ENCODE measurements at places on chromosomes 13 and 19.
A peak's percentile ranks its signal among the peaks of the same experiment; 100 is the strongest.

DNA sequence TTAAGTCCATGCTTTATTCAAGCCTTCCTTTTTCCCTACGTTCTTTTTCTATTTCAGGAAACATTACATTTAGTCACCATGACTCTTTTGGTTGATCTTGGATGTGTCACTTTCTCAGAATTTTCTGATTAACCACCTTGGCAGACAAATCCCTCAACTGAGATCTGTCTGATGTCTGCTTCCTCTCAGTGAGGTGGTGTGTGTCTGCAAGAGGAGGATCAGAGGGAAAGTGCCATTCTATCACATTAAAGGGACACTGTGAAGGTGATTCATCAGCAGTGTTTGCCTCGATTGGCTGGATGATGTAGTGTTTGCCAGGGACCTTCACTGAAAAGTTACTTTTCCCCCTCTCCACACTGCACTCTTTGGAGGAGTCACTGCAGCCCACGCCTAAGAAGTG, 3.0 kb upstream of the CCNP start:
- no peak for DNase-seq

GRCh38 chr13:96229356-96229755, 139.4 kb downstream of the HS6ST3 start:
- DNase-seq = no peak

- DNase-seq = no peak
Measured at GRCh38 chr13:49253310-49253709, 5.6 kb downstream of the CDADC1 start.

GRCh38 chr13:89541091-89542030, 1806.1 kb upstream of the MIR17HG start:
- no peak for DNase-seq

- DNase-seq = peak; percentile 73
Measured at GRCh38 chr13:75636436-75637180, 478 bp downstream of the LMO7 start.

- no peak for DNase-seq
Measured at GRCh38 chr19:41995959-41996797, 2.1 kb upstream of the ATP1A3 start.

DNA sequence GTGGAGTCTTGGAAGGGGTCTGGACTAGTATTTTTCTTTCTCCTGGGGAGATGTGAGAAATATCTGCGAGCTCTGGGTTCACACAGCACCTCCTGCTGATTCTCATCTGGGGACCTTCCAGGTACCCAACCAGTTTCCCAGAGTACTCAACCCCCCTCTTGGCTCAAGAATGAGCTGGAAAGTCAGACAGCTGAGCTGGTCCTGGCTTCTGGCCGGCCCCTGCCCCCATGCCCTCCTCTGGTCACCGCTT, 2.2 kb upstream of the PDE4A start:
- no peak for DNase-seq

- no peak for DNase-seq
Measured at GRCh38 chr13:73416093-73416492, 357.3 kb downstream of the KLF5 start.

DNA sequence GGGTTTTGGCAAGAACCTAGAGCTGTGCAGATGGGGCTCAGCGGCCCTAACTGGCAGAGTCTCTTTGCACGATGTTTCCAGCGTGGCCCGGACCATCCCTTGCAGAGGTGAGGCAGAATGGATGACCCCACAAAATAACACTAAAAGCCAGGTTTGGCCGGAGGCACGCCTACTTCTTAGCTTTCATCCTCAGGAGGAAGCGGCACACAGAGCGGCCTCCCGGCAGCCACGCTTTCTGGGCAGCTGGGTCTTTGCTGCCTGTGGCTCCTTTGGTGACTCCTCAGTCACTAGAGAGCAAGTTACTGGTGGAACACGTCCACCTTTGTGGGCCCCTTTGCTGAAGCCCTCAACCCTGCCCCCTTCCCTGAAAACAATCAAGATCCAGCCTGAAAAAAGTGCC, 25.2 kb downstream of the TEX29 start:
- DNase-seq = no peak

DNA sequence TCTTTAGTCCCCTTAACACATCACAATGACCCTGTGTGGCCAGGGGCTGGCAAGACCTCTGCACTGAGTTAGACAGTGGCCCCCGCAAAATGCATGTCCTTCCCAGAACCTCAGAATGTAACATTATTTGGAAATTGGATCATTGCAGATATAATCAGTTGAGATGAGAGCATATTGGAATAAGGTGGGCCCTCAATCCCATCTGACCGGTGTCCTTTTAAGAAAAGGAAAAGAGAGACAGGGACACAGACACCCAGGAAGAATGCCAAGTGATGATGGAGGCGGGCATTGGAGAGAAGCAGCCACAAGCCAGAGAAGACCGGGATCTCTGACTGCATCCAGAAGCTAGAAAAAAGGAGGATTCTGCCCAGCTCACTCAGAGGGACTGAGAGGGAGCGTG, 1.8 kb downstream of the FAM187B start:
- DNase-seq = peak; percentile 15

- DNase-seq = no peak
Measured at GRCh38 chr19:28556371-28556770, 656.6 kb downstream of the UQCRFS1 start.

DNA sequence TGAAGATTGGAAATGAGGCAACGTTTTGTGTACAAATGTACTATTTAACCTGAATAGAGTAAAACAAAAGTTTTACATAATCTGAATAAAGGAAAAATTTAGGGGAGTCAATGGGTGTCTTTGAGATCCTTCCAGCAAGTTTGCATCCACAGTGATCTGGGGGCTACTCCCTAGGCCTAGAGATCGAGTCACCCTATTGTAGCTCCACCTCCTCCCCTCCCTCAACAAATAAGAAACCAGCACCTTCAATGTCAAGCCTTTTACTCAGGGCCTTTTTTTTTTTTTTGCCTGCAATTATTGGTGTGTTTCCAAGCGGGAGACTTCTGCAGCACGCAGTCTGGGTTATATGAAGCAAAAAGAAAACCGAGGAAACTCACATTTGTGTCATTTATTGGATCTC, 16.3 kb upstream of the RAP2A start:
- DNase-seq = no peak

- DNase-seq = peak; percentile 64
Measured at GRCh38 chr19:40466985-40467734, at the start of gene SPTBN4. TSS of gene SPTBN4 (plus strand) at chr19:40467001. CDS start at chr19:40472622, 5,621 bp downstream.

DNA sequence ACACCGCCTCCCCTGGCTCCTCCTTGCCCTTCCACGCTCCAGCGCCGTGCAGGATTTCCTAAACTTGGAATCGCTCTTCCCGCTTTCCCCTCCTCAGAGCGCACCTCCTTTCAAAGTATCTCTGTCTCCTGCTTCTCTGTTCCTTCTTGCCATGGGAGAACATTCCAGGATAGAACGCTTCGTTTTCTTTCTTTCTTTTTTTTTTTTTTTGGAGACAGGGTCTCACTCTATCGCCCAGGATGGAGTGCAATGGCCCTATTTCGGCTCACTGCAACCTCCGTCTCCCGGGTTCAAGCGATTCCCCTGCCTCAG, 574 bp upstream of the XPO4 start:
- DNase-seq = no peak

GRCh38 chr19:53868091-53868891, 608 bp downstream of the MYADM start:
- peak; percentile 73 for DNase-seq

- peak; percentile 80 for DNase-seq
Measured at GRCh38 chr19:45798995-45799517, 6.4 kb upstream of the DMWD start.

DNA sequence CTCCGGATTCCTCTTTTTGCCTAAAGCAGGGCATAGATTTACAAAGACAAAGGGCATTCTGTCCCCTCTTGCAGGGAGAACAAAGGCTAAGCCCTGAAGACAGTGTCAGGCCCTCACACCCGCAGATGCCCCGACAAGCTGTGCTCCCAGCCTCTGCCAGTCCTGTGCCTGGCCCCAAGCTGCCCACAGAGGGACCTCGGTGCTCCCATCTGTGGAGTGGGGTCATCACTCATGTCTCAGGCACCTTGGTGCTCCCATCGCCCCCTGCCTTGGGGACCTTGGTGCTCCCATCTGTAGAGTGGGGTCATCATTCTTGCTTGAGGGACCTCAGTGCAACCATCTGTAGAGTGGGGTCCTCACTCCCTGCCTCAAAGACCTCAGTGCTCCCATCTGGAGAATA, 24.3 kb downstream of the C13orf46 start:
- DNase-seq = no peak

- no peak for DNase-seq
Measured at GRCh38 chr13:102724923-102725322, 30.1 kb upstream of the METTL21C start.

- no peak for DNase-seq
Measured at GRCh38 chr19:51652266-51652665, 5.6 kb upstream of the SIGLEC14 start.

GRCh38 chr13:75910591-75910990, 274.5 kb downstream of the LMO7 start:
- DNase-seq = no peak

GRCh38 chr13:50168786-50169185, 153.5 kb downstream of the KCNRG start:
- no peak for DNase-seq

DNA sequence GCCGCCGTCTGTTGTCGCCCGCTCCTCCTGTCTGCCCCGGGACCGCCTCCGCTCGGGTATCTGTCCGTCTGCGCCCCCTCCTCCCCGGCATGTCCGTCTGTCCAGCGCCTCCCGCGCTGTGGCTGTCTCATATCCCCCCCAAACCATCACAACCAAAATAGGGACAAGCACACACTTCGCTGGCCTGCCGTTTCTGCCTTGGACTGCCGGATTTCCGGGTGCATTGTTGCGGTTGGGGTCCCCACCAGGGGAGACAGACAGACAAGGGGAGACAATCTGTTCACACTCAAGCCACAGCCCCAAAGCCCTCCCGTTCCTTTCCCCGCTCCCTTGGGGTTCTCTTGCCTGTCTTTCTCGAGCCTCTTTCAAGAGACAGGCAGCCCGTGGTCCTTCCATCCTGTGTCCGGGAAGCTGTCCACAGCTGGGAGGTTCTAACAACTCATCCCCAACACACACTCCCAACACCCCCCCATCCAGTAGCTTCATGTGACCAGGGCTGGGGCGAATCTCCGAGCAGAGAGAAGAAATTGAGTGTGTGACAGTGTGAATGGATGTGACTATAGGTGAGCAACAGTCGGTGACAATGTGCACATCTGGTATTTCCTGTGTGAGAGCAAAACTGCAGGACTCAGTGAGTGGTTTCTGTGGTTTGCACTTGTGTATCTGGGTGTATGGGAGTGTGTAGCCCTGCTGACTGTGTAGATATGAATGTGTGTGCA, 16.5 kb upstream of the FOSB start:
- peak; percentile 79 for DNase-seq

- no peak for DNase-seq
Measured at GRCh38 chr13:106496072-106496997, 39.1 kb downstream of the EFNB2 start.

DNA sequence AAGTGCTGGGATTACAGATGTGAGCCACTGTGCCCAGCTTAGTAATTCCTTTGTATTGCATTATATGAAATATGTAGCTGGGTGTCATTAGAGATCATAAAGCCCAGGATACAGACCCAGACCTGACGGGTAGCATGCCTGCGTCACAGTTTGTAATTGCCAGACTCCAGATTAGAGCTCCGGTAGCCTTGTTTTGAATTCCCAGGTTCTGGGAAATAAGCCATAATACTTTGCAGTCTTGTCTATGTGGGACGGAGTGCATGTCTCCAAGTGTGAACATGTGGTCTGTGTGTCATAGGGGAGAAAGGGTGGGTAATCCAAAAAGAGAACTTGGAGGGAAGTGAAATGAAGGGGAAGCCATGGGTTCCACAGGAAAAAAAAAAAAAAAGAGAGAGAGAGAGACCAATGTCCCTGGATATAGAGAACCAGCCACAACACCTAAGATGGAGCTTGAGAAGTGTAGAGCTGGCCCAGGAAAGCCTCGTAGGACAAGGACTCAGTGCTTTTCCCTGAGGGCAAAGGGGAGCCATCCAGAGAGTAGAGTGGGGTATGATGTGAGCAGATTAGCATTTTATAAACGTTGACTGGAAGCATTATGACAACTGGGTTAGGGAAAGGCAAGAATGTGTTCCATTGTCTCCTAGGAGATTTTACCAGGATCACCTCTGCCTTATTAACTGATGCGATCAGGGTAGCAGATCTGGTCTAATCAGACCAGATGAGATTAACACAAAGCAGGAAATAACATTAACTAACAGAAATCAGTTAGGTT, 2.6 kb downstream of the ZSCAN4 start:
- DNase-seq = no peak

GRCh38 chr19:4120559-4121272, 3.2 kb downstream of the MAP2K2 start:
- no peak for DNase-seq

DNA sequence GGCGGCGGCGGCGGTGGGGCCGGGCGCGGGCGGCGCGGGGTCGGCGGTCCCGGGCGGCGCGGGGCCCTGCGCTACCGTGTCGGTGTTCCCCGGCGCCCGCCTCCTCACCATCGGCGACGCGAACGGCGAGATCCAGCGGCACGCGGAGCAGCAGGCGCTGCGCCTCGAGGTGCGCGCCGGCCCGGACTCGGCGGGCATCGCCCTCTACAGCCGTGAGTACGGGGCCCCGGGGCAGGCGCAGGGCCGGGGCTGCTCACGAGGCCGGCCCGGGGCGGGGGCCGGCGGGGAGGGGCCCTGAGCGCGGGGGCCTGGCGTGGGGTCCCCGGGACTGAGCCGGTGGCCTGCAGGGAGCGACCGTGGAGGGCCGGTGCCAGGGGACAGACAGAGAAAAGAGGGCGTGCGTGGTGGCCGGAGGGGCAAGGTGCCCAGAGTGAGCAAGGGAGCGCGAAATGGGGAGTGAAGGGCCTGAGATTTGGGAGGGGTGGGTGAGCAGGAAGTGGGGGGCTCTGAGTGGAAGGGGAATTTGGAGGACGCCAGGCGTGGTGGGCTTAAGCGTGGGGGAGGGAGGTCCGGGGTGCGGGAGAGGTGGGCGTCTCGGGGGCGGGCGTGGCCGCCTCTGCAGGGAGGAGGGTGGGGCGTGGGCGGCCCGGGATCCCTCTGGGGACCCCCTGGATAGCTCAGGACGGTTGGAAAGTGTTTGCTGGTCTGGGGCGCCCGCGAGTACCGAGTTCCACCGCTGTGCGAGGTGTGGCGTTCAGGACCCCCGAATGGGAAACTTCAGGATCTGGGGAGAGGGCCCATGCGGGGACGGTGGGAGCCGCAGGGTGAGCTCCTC, 575 bp downstream of the CARM1 start:
- DNase-seq = peak; percentile 72

GRCh38 chr13:48679941-48680680, 26.4 kb downstream of the CYSLTR2 start:
- no peak for DNase-seq

DNA sequence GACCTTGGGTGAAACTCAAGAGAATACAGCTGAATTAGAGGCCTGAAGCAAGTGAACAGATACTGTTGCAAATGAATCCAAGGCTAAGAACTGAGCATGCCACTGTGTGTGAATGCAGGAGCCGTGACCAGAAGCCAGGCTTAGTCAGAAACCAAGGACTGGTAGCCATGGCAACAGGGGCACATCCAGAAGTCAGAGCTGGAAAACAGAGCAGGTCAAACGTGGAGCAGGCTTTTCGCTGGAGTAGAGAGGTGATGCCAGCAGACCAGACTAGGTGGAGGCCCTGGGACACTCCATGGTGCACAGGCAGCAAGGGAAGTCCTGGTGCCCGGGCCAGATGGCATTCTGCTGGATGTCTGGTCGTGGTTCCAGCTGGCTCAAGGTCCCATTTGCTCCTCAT, 564.1 kb downstream of the PCDH9 start:
- DNase-seq = no peak

- DNase-seq = no peak
Measured at GRCh38 chr19:45417151-45417550, 6.6 kb downstream of the ERCC1 start.

Data from activated CD8-positive, alpha-beta memory T cell treated with anti-CD3 and anti-CD28 coated beads, Interleukin-2, amount 50 U/mL, for 48 hours (primary cell).